ENCODE measurements at places on chromosomes 11 and 22. TPM values are rescaled to one million over a fixed set of nuclear protein-coding genes. Genes with fewer than 3 reads are reported as not detected.

DNA sequence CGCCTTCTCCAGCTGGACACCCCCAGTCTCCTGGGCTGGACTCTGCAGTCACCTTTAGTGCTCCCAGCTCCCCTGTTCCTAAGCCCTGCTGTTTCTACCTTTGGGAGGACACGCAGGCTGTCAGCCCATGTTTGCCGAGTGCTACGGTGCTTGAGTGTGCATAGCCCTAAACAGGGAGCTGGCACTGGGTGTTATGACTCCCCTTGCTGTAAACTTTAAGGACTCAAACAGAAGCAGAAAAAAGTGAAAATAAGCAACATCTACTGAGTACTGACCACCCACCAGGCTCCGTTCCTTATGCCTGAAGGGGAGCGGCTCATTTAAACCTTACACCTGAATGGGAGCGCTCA is 7.3 kb upstream of the APOBEC3B start:
- DNase-seq, result no peak

DNA sequence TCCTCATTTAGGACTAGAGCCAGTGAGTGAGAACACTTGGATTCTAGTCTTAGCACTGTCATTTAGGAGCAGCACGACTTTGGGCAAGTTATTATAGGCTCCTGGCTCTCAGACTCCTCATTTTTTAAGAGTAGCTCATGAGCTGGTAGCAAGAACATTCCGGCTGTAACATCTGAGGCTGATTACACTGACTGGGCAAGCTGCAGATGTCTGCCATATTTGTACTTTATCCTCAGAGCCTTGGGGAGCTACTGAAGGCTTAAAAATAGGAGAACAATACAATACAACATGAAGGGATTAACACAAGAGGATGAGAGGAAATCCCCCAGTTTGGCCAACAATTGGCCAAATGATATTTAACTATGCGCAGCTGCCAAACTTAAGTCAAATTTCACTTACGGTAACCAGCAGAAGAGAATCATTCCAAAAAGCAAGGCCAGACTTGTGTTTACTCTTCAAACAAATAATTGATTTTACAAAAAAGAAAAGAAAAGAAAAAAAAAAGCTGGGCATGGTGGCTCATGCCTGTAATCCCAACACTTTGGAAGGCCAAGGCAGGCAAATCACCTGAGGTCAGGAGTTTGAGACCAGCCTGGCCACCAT is 113.1 kb upstream of the ARHGAP42 start:
- DNase-seq, result no peak

DNA sequence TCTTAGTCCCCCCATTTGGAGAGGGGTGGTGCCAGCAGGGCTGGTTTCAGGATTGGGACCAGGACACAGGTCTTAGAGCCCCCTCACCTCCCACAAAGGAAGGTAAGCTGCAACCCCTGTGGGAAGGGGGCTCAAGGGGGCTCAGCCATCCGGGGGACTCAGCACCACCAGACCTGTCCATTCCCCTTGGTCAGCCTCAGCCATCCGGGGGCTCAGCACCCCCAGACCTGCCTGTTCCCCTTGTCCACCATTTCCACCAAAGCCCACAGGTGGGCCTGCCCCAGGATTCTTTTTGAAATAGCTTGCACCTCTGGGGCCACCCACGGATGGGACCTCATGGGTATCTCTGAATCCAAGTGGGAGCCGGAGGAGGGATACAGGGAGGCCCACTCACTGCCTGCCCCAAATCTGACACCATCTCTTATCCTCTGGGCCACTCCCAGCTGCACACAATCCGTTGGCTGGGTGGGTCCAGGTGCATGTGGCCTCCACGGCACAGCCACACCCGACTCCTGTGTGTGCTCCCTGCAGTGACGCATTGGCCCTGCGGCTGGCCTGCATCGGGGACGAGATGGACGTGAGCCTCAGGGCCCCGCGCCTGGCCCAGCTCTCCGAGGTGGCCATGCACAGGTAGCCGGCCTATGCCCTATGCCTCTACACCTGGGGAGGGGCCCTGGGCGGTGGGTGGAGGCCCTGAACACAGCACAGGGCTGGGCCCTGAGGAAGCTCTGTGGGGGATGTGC is 15.9 kb downstream of the MCAT start:
- DNase-seq, result no peak

DNA sequence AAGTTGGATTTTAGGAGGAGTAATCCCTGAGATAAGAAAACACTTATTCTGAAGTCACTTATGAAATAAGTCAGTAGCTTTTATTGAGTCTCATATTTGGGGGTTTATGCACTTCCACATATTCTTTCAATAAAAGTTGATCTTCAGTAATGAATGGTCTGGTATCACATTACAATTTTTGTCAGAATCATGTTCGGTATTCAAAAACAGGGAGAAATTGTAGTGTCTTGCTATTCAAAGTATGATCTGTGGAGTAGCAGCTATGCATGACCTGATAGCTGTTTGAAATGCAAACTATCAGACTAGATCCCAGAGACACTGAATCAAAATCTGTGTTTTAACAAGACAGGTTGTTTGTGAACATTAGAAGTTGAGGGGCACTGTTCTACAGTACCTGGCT is 857.6 kb downstream of the METTL15 start:
- no peak for DNase-seq

GRCh38 chr22:37007651-37008050 is 11.6 kb downstream of the TST start:
- DNase-seq, result no peak

DNA sequence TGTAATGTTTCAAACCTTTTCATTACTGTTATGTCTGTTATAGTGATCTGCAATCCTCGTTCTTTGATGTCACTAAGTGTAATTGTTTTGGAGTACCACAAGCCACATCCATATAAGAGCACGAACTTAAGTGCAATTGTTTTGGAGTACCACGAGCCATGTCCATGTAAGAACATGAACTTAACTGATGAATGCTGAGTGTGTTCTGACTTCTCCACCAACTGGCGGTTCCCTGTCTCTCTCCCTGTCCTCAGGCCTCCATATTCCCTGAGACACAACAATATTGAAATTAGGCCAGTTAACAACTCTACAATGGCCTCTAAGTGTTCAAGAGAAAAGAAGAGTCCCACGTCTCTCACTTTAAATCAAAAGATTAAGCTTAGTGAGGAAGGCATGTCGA is 23.5 kb downstream of the TESMIN start:
- no peak for DNase-seq

- no peak for DNase-seq
Measured at GRCh38 chr11:2134022-2135010, 4.9 kb downstream of the IGF2 start.

GRCh38 chr11:112012874-112013273 is 12.3 kb upstream of the DLAT start:
- no peak for DNase-seq

GRCh38 chr11:518463-519202 is 11.6 kb upstream of the RNH1 start:
- DNase-seq, result peak; percentile 67

- no peak for DNase-seq
Measured at GRCh38 chr22:38221908-38222796, 20.4 kb downstream of the MAFF start.

DNA sequence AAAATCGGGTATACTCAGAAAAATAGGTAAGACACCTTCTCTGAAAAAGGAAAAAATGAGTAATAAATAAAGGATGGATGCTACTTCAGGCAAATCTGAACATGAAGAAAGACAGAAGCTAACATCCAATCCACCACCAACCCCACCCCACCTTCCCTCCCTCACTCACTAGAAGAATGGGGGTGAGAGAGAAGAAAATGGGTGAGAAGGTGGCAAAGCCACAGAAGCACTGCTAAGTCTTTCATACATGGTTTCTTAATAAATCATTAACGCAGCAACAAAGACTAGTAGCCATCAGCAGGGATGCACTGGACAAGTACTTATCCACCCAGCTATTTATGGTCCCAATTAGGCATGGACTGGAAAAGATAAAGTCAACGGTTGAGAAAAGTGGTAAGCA is 5.9 kb downstream of the FHIP1B start:
- no peak for DNase-seq

Gene PGAP2
- total RNA-seq, result 30.3 TPM

Gene MB
- 0.98 TPM for total RNA-seq
